ENCODE measurements at places on chromosomes 11 and 22.

DNA sequence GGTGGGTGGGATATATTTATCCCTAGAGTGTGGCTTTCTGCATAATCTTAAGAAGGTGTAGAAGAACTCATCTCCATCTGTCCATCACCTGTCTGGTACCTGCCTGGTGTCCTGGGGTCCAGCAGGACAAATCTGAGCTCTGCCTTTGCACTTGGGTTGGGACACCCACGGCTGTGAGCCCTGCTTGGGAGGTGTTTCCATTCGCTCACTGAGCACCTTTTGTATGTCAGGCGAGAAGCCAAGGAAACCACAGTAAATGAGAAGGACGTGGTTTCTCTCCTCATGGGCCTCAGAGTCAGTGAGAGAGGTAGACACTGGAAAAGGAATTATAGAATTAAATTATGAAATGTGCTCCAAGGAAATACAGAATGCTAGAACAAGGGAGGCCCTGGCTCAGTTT, 555.9 kb downstream of the MIAT start:
- no peak for DNase-seq

- DNase-seq = peak; percentile 69
These were observed at the start of gene SSH3 for GRCh38 chr11:67303132-67303834. SSH3 (plus strand) TSS chr11:67303530; CDS start chr11:67303626, 96 bp downstream.

GRCh38 chr11:35511666-35512065, 13.8 kb downstream of the PAMR1 start:
- no peak for DNase-seq

- no peak for DNase-seq
These were observed 4.8 kb downstream of the TRIM3 start for GRCh38 chr11:6468712-6469495.

DNA sequence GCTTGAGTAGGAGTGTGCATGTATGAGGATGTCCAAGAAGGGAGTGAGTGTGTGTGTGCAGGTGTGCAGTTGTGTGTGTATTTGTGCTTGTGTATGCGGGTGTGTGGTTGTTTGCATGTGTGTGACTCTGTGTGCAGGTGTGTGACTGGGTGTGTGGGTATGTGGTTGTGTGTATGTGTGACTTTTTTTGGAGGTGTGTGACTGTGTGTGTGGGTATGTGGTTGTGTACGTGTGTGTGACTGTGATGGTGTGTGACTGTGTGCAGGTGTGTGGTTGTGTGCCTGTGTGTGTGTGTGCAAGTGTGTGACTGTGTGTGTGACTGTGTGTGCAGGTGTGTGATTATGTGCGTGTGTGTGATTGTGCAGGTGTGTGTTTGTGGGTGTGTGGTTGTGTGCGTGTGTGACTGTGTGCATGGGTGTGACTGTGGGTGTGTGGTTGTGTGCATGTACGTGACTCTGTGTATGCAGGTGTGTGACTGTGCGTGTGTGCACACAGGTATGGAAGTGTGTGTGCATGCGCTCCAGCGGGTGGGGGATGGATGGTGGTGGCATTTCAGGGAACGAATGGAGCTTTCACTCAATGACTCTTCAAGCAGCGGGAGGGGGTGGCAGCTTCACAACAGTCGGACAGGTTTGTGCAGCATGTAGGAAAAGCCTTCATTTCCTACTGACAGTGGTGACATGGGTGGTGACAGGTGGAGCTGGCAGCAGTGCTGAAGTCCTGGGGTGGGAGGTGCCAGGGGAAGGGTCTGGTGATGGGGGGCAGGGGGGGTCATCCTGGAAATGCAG, 47.6 kb downstream of the CACNA1I start:
- no peak for DNase-seq

GRCh38 chr11:35040221-35040942, 98.6 kb upstream of the CD44 start:
- peak; percentile 55 for DNase-seq

- DNase-seq = no peak
These were observed 4.8 kb downstream of the ADAMTS8 start for GRCh38 chr11:130423541-130424142.

DNA sequence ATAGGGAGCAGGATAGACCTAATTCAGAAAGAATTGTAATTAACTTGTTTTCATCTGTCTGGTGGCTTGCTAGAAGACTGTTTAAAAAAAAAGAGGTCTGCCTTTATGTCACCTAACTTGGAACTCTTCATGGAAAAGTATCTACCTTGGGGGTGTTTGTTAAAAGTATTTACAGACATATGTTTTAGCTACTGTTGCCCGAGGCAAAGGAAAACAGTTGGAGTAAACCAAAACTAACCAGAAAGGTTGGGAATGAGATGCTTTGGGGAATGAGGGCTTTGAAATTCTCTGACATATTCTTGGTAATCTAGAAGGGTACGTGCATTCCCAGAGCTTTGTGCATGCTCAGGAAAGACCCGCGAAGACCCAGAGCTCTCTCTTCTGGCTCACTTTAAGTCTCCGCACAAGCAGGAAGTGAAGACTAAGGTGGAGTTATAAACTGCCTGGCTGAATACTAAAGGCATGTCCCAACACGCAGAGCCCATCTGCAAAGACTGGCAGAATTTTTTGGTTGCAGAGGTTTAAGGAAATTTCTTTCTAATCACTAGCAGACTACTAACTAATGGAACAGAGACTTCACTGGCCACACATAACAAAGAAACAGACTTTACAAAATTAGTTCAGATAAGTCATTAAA, 33.2 kb downstream of the HIKESHI start:
- DNase-seq = no peak

- no peak for DNase-seq
These were observed 38.2 kb downstream of the ADAMTS8 start for GRCh38 chr11:130390071-130390758.

GRCh38 chr22:43269646-43270045, 73.5 kb downstream of the SCUBE1 start:
- DNase-seq = no peak

DNA sequence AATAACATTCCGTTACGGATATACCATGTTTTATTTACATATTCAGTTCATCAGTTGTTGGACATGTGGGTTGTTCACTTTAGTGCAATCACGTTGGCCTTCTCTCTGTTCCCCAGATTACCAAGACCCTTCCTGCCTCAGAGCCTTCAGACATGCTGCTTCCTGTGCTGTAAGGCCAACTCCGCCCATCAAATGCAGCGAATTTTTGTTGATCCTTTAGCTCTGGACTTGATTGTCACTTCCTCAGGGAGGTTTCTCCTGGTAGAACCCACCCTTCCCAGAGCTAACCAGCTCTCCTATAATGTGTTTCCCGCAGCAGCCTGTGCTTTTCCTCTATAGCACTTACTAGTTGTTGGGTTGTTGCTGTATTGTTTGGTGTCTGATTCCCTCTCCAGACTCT, 39.4 kb downstream of the SWAP70 start:
- DNase-seq = no peak

GRCh38 chr11:104093426-104094280, 57.2 kb downstream of the DDI1 start:
- no peak for DNase-seq

DNA sequence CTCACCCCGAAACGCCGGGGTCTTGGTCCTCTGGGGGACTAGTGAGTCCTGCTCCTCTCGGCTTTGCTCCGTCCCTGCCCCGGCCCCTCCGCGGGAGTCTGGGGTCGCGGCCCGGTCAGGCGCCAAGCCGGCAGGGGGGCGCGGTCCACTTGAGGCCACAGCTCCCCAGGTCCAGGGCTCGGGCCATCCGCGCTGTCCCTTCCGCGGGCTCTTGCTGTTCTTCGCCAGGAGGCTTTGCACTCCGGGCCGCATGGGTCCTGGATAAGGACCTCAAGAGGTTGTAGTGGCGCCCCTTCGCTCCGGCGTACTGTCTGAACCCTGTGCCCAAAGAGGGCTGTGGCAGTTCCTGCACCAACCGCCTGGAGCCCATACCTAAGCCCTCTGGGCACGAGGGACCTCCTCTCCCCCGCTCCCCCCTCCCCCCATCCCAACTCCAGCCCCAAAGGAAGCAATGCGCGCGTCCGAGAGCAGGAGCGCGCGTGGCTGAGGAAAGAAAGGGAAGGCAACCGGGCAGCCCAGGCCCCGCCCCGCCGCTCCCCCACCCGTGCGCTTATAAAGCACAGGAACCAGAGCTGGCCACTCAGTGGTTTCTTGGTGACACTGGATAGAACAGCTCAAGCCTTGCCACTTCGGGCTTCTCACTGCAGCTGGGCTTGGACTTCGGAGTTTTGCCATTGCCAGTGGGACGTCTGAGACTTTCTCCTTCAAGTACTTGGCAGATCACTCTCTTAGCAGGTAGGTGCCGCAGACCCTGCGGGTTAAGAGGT, at the start of gene ADM:
ADM (plus strand) TSS at position 579 of the 767 bp plus-strand sequence. CDS start 628 bp downstream, outside the sequence.
- peak; percentile 62 for DNase-seq

DNA sequence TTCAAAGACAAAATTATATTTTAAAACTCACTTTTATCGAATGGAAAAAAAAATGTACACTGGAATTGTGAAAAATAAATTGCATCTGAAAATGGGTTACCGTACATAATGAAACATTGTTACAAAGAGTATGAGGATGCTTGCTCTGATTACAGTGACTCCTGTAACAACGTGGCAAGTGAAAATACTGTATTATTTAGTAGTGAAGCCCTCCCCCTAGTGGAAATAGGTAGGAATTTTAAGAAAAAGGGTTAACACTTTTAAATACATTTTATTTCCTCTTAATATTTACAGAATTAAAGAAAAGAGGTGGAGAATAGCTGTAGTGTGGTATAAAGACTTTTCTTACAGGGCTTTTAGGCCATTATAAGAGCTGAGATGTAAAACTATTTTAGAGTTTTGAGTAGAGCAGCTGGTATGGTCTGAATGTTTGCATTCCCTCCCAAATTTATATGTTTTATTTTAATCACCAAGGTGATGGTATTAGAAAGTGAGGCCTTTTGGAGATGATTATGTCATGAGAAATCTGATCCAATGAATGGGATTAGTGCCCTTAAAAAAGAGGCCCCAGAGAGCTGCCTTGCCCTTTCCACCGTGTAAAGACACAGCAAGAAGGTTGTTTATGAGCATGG, 25.2 kb downstream of the FAM76B start:
- DNase-seq = no peak

GRCh38 chr11:107472966-107473365, 15.3 kb upstream of the CWF19L2 start:
- no peak for DNase-seq

GRCh38 chr22:45197606-45198462, 34.1 kb downstream of the NUP50 start:
- DNase-seq = no peak

DNA sequence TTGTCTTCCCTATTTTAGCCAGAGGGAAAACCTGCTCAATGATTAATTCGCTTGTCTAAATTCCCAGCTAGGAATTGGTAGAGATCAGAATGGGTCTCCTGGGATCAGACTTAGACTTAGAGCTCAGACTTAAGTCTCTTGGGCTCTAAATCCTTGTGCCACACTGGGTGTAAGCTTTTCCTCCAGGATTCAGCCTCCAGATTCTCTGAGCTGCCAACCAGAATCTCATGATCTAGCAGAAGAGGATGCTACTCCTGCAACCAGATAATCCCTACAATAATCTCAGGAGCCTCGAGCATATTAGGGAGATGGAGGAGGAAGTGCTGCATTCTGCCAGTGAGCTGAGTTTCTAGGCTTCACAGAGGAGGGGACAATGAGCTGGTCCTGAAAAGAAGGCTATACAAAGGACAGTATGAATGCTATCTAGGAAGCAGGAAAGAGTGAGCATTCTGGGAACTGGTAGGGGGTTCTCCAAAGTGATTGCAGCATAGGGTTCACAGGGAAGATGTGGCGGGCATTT, 211.6 kb upstream of the SESN3 start:
- no peak for DNase-seq

DNA sequence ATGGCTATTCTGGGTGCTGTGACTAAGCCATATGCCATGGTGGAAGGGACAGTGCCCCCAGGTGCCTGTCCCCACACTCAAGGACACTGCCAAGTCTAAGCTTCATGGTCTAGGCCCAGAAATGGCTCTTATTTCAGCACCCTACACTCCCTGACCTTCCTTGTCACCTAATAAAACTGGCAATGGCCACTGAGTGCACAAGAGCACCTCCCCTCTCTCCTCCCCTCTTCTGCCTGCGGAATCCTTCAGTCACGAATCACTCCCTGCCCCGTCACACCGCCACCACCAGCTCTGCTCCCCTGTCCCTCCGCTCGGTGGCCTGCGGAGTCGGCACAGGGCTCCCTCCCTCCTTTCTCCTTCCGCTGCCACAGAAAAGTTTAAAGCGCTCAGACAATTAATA, 19.0 kb upstream of the LMO1 start:
- no peak for DNase-seq

DNA sequence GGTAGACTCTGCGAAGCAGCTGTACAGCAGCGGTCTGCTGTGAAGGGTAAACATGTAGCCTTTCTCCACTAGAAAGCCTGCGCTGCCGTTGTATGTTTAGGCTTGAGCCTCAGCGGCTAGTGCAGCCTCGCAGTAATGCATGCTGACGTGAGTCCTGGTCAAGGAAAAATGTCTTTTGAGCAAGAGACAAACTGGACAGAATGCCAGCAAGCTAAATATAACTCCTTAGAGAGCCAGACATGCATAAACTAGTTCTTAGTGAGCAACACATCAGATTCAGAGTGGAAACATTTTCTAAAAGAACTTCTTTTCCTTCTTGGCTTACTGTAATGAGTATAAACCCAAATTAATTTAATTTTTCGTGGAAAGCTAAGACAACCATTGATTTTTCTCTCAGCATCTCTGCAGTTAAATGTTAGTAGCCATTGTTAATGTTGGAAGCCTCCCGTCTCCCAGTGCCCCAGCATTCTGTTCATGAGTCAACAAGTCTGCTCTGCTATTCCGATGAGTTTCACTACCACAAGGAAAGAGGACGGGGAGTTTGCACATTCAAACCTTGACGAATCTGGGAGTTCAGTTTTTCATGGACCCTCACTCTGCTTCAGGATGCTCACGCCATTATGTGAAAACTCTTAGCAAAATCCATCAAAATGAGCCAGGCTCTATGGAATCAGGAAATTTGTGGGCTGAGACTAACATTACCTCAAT, 51.4 kb downstream of the JAM3 start:
- DNase-seq = no peak

- no peak for DNase-seq
These were observed 821 bp downstream of the GAL3ST1 start for GRCh38 chr22:30573594-30574094.

DNA sequence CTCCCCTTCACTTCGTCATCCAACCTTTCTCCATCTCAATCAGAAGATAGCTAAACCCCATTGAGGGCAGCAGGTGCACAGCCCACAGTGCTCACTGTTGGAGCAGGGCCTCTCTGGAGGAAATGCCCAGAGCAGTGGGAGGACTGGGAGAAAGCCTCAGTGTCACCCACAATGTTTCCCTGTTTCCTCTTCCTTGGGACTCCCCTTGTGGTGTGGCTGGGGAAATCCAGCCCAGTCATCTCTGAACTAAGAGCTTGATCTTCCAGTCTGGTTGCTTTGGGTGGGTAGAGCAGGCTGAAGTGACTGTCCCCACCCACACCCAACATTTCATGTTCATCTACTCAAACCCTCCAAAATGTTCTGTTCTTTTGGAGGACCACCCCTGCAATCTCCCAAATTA, 29.8 kb upstream of the EED start:
- DNase-seq = peak; percentile 89

- no peak for DNase-seq
These were observed 10.9 kb upstream of the MRPL23 start for GRCh38 chr11:1936072-1936780.

GRCh38 chr11:68289456-68289855, 17.7 kb upstream of the C11orf24 start:
- DNase-seq = no peak

- DNase-seq = peak; percentile 77
These were observed at the start of gene DENND5A for GRCh38 chr11:9265211-9266131. DENND5A (minus strand) TSS chr11:9265350; CDS start chr11:9265069, 281 bp downstream.

GRCh38 chr11:129930296-129930695, 34.9 kb upstream of the NFRKB start:
- DNase-seq = no peak
